ENCODE measurements at places on chromosomes 2 and 18.

DNA sequence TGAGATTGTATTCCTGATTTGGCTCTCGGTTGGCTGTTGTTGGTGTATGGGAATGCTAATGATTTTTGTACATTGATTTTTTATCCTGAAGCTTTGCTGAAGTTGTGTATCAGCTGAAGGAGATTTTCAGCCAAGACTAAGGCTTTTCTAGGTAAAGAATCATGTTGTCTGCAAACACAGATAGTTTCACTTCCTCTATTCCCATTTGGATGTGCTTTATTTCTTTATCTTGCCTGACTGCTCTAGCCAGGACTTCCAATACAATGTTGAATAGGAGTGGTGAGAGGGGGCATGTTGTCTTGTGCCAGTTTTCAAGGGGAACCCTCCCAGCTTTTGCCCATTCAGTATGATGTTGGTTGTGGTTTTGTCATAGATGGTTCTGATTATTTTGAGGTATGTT lies 90.4 kb downstream of the CYP26B1 start:
- no peak for DNase-seq

DNA sequence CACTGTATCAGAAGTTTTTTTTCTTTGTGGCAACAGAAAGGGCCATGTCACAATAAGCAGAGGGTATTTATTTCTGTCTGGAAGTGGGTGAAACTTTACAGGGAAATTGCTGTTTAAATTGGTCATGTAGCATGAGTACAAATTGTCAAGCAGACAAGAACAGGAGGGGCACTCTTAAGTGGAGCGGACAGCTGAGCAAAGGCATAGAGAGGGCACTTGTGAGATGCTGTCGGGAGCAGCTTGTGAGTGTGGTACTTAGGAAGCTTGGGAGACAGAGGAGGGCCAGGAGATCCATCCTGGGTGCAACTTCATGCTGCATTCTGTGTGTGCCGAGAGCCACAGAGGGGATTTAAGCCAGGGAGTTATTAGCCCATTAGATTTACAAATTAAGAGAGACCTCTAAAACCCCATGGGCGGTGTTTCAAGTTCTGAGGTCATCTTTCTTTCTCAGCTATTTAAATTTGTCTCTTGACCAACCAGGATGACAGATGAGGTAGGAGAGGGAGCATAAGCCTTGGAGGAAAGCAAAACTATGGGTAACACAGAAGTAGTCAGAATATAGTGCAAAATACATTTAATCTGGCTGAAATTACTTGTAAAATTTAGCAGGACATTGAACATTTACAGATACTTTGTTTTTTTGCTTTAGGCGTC lies 30.4 kb downstream of the INPP4A start:
- no peak for DNase-seq

DNA sequence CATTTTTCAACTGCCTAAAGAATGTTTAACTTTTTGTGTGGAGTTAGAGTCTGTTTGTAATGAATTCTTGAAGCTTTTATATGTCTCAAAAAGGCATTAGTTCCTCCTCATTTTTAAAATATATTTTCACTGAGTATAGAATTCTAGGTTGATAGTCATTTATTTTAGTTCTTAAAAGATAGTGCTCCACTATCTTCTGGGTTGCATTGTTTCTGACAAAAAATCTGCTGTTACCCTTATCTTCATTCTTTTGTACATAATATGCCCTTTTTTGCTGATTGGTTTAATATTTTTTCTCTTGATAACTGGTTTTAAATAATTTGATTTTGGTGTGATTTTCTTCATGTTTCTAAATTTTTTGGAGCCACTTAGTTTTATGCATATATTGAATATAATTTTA lies 754.7 kb upstream of the GYPC start:
- no peak for DNase-seq

DNA sequence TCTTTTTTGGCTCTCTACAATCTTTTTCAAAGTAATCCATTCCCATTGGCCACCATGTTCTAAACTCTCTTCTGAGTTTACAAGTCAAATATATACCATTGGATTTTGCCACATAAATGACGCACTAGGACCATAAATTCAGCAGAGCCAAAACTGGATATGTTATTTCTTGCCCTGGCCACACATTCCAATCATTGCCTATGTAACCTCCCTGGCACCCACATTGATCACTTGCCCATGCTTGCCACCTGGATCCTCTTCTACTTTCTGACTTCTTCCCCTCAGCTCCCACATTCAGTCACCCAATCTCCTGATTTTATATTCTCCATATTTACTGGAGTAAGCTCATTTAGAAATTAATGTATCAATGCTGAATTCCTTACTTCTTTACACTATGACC lies 5.1 kb upstream of the ZC3H15 start:
- DNase-seq = no peak

DNA sequence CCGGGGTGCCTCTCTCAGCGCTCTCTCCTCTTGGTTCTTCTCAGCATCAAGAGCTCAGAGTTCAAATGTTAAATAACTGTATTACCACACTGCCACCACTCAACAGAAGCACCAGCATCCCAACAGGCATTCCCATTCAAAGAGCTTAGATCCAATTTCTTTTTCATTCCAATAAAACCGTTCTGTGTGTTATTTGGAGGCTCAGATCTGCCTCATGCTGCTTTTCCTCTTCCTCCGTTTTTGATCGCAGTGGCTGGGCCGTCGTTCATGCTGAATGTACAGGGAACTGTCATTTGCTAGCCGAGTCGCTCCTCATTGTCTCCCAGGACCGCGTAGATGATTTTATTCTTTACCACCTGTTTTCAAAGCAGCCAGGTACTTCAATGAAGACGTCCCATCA lies 798.9 kb upstream of the SALL3 start:
- no peak for DNase-seq

DNA sequence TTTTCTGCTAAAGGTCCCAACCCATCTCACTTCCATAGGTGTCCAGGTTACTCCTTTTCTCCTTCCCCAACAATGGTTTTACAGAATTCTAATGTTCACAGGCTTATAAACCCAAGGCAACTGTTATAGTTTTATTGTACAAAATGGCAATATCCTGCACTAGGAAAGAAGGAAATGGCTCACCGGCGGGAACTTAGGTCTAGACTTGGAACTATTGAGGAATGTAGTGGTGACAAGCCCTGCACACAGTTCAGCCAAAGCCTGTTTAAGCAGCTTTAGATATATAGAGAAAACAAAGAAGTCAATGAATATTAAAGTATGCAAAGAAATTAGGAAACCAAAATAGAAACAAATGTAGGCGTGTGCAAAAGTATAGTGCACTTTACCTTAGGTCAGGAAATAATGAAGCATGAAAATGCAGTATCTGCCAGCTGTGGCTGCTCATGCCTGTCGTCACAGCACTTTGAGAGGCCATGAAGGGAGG lies 22.7 kb upstream of the KCNG3 start:
- no peak for DNase-seq

DNA sequence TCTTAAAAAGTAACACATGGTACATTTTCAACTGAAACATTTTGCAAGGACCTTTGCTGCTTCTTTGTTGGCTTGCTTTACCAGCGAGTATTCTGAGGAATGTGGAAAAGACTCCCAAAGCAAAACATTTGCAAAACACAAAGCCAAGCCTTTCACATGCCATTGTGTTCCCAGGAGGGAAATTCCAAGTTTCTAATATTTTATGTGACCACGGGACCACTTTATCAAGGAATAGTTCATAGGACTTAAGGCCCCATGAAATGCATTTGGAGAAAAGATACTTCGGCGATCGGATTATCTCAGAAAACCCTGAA lies 26.2 kb downstream of the CYP27C1 start:
- no peak for DNase-seq

DNA sequence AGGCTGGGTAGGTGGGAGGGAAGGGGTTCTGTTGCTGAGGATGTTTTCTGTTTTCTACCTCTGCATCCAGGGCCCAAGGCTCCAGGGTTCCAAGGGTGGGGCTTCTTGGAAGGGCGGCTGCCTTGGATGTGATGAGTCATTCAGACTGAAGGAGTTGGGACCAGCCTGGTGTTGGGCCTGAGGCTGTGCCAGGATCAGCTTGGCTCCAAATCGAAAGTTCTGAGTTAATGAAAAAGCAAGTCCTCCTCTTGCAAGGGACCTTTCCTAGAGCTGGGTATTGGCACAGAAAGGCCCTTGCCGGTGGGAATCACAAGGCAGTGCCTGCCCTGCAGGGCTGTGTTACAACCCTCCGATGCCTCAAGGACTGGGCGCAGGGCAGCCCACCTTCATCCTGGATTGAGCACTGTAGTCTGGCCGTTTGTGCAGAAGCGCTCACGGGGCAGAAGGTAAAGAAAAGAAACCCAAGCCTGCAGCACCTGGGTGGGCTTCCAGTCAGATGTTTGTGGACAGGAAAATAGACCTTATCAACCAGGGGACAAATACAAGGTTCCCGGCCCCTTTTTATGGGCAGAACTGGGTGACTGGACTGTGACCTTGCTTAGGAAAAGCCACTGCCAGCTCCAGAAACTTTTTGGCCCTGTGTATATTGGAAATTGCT lies 52.5 kb upstream of the MCFD2 start:
- DNase-seq = peak; percentile 65

GRCh38 chr18:45014047-45014501 lies 333.4 kb downstream of the SETBP1 start:
- peak; percentile 34 for DNase-seq

DNA sequence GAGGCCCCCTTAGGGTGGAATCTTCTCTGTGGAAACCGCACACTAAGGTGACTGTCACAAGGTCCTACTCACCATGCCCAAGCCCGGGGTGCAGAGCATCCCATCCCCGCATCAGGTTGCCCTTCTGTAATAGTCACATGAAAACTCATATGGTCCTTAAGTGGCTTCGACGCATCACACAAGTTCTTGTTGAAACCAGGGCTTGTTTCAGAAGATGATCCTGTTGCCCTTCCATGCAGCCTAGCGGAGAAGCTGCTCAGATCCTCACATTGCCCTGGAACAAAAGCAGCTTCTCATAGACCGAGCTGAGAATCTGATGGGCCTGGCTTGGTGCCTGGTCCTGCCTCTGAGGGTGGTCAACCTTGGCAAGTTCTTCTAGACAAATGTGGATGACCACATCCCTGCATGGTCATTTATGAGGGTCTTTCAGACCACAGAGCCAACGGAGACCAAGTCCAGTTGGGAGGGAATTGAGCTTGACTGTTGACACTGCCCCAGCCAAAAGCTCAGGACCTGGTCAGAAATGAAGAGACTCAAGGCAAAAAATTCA lies 54.1 kb downstream of the PDCL3 start:
- DNase-seq = no peak

DNA sequence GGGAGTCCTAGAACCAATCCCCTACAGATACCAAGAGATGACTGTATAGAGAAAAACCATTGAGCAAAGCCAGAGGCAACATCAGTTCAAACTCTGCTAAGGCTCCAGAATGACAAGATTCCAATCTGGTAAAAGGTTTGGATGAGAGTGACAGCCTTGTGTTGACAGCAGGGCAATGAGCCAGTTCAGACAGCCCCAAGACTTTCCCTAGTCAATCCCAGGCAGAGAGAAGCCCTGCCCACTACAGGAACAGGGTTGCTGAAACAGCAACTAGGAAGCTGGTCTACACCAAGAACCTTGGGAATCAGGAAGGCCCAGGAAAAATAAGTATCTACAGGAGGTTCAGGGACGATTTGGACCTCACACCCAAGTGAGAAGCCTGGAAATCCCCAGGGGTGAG lies 3.3 kb downstream of the PSTPIP2 start:
- no peak for DNase-seq

- DNase-seq = no peak
These were observed 36.7 kb upstream of the ITGA4 start for GRCh38 chr2:181420259-181421130.

DNA sequence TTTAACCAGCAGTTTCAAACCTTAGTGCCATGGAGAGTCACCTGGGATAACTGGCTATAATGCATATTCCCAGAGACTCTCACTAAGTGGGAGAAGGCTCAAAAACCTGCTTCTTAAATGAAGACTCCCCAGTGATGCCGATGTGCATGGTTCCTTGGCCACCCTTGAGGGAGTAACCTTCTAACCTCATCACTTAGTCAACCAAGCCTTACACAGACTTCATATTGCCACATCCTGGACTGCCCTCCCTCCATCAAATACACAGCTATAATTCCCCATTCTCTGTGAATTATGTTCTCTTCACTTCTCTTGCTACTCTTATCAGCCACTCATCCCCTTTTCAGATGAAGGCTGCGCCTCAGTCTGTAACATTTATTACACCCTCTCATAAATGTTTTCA lies 462.9 kb upstream of the RGPD4 start:
- no peak for DNase-seq

DNA sequence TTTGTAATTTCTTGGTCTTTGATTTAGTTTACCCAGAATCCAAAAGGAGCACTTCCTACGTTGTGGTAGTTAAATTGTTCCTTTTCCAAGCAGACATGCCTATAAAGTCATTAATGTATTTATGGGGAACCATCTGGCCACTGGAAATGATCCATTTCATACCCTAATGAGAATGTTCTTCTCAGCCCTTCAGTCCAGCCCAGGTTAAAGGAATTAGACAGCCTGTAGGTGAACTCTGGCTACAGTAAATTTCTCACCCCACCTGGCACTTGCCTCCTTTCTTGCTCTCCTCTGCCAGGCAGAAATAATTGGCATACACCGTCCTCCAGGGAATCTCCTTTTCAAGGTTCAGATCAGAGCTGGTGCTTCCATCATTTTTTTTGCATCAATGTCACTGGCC lies 121.1 kb downstream of the SETBP1 start:
- DNase-seq = no peak

GRCh38 chr18:3541549-3542386 lies 91.8 kb downstream of the TGIF1 start:
- no peak for DNase-seq

DNA sequence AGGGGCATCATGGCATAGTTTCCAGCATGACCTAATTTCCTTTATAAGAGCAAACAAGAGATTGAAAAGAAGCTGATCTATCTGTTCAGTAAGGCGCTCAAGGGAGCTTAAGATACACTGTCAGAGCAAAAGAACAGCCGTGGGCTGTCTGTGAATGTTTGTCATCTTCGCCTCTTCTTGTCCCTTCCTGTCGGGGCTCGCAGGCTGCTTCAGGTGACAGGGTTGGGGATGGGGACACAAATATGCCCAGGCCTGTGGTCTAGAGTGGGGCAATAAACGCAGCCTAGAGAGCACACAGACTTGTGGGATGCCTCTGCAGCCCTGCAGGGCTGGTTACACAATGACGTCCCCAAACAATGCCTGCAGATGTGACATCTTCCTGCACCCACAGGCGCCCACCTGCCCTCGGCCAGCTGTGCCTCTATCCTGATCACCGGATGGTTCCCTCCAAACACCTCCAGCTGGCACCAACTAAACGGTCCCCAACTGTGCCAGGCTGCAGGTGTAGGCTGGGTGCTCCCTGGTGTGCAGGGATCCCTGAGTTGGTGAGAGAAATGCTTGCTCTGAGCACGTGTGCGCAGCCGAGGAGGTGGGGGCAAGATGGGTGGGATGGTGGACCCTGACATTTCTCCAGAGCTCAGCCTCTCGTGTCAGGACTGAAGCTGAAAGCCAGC lies 72.8 kb downstream of the EDAR start:
- DNase-seq = no peak

GRCh38 chr2:197869501-197870111 lies 65.2 kb downstream of the PLCL1 start:
- DNase-seq = no peak

All from right hindlimb (tissue), 1 donor.